Activated CD4-positive, alpha-beta T cell treated with anti-CD3 and anti-CD28 coated beads for 4 hours (primary cell): ENCODE measurements at places on chromosomes 7 and 10.

DNA sequence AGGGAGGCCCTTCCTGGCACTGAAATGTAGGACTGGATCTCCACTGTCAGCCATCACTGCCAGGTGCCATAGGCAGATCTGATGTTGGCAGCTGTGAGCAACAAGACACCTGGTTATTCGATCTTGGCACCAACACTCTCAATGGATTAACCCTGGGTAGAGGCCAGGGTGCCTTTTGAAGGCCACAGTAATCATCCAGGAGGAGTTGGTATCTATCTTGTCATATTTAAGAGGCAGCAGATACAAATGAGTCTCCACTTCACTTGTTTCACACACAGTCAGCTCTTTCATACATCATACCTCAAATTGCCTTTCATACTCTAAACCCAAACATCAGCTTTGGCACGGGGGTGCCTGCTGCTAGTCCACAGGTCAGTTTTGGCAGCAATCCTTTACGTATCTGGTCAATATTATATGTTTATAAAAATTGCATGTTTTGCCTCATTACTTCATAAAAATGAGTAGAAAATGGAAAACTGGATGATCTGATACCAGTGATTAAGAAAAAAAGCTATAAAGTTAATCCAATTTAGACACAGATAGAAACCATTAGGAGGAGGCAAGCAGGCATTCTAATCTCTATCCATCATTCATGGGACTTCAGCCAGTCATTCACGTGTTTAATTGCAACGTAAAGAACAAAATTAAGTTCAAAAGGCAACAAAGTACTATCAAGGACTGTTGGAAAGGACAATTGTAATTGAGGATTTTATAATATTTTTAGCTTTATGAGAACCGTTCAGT, 12.7 kb upstream of the CACUL1 start:
- no peak for DNase-seq

GRCh38 chr10:11510736-11511135, 100.7 kb downstream of the USP6NL start:
- no peak for DNase-seq

DNA sequence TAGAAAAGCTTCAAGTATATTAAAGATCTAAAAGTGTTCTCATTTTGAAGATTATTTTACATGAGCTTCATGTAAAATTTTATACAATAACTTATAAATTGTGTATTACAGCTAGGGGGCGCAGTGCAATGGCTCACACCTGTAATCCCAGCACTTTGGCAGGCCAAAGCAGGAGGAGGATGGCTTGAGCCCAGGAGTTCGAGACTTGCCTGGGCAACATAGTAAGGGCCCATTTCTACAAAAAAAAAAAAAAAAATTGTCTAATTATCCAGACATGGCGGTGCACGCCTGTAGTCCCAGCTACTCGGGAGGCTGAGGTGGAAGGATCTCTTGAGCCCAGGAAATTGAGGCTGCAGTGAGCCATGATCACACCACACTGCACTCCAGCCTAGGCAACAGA, 16.6 kb downstream of the ACBD5 start:
- DNase-seq, result peak; percentile 43

GRCh38 chr7:40763319-40764287, 628.8 kb downstream of the SUGCT start:
- no peak for DNase-seq

- DNase-seq, result no peak
Measured at GRCh38 chr10:118108194-118109026, 61.7 kb upstream of the RAB11FIP2 start.

DNA sequence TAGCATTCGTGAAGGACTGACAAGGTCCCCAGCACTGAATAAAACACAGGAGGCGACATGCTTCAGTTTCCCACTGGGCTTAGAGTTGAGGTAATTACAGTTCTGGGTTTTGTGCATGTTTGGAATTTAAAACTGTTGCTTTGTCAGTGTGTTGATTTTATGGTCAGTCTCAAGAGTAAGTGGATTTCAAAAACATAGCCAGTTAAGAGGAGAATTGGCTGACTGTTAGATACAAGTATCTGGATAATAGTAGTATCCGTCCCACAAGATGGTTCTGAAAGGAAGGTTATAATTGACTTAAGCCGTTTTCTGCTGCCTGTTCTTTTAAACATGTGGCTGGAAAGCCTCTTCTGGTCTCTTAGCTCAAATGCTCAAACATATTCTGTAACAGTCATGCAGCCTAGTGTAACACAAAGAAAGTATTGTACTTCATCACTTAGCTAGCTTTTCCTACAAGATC, 170.9 kb downstream of the POLR1F start:
- DNase-seq, result no peak

GRCh38 chr10:122249991-122250750, 20.9 kb upstream of the BTBD16 start:
- DNase-seq, result no peak

- DNase-seq, result no peak
Measured at GRCh38 chr7:57216340-57216739, 84.1 kb upstream of the ZNF479 start.

GRCh38 chr10:126430512-126430911, 42.2 kb upstream of the ADAM12 start:
- DNase-seq, result no peak

DNA sequence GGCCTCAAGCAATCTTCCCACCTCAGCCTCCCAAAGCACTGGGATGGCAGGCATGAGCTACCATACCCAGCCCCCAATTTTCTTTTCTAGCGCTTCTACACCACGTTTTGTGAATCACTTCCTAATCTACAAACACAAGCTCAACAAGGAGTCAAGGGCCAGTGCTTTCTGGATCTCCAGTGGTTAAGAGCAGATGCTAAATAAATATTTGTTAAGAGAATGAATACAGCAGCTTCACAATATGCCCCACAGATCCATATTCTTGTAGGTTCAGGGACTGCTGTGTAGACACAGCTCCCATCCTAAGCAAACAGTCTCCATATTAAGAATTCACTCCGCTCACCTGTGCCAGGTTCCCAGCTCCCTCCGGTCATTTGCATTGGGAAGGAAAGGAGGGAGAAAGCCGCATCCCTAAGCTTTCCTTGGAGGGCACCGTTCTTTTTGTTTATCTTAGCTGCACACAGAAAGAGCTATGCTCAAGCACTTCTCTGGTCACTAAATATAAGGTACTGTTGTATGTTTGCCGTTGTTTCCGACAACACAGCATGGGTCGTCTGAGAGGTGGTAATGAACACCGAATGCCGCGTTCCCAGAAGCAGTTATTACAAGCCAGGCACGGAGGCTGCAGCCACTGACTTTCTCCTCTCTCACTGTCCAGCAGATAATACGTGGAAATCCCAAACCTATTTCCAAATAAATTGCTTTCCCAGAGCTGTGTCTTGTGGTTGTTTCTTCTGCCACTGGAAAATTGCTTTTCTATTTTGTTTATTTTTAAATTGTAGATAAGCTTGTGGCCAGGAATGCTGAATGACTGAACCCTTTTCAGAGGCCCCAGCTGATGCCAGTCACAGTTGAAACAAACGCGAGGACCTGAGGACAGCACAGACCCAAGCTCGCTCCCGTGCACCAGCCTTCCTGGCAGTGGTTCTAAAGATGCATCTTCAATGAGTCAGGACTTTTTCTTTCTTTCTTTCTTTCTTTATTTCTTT, 217.1 kb downstream of the PRPF18 start:
- no peak for DNase-seq

- DNase-seq, result no peak
Measured at GRCh38 chr10:74394416-74394969, 243.5 kb downstream of the ADK start.

GRCh38 chr10:6465437-6465836, 114.6 kb downstream of the PRKCQ start:
- DNase-seq, result no peak

- no peak for DNase-seq
Measured at GRCh38 chr7:538764-539685, 19.4 kb upstream of the PDGFA start.

GRCh38 chr7:113000316-113001020, 86.2 kb downstream of the GPR85 start:
- DNase-seq, result no peak

DNA sequence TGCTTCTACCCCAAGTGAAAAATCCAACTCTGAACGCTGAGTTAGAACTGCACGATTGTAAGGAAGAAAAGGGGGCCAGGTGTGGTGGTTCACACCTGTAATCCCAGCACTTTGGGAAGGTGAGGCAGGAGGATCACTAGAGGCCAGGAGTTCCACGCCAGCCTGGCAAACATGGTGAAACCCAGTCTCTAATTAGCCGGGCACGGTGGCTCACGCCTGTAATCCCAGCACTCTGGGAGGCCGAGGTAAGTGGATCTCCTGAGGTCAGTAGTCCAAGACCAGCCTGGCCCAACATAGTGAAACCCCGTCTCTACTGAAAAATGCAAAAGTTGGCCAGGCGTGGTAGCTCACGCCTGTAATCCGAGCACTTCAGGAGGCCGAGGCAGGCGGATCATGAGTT, 9.0 kb downstream of the GUSB start:
- DNase-seq, result no peak

DNA sequence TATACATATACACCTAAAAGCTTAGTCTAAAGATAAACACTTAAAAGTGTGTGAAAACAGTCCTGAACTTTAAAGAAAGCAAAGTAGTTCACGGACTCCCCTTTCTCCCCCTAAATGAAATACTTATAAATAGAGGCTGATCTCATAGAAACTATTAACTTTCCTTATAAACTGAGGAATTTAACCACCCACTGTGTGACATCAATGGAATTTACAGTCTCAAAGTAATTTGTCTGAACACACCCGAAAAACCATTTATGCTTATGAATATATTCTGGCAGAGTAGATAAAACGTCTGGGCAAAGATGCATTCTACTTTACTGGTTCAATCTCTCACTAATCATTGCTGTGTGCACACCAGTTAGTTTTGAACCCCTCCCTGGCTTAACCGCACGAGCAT, 181.8 kb upstream of the DGKB start:
- no peak for DNase-seq

- peak; percentile 60 for DNase-seq
Measured at GRCh38 chr10:12181065-12181775, 14.5 kb downstream of the NUDT5 start.

GRCh38 chr7:157402911-157403534, 66.2 kb downstream of the DNAJB6 start:
- DNase-seq, result no peak

- DNase-seq, result no peak
Measured at GRCh38 chr7:54090652-54091213, 451.4 kb upstream of the VSTM2A start.

- DNase-seq, result no peak
Measured at GRCh38 chr10:88374392-88375175, 208.5 kb downstream of the RNLS start.

- DNase-seq, result no peak
Measured at GRCh38 chr10:89214566-89215165, 7.5 kb upstream of the CH25H start.

GRCh38 chr10:77168861-77169260, 468.7 kb downstream of the KCNMA1 start:
- DNase-seq, result no peak

DNA sequence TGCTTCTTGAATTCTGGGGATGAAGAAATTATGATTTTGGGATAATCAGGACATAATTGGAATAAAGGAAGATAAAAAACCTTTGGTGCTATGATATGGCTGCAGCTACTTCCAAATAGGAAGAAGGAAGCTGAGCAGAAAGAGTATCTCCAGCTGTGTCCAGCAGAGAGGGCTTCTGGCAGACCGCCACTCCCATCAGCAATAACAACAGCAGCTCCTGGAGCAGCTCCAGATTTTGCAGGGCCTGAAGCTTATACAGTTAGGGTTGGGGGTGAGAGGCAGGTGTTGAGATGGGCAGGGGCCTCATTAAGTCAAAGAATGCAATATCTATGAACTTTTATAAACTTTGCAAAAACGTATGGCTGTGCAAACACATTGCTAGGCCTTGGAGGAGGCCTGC, 62.3 kb downstream of the C10orf120 start:
- no peak for DNase-seq

GRCh38 chr10:126997801-126998590, 92.8 kb downstream of the DOCK1 start:
- no peak for DNase-seq

DNA sequence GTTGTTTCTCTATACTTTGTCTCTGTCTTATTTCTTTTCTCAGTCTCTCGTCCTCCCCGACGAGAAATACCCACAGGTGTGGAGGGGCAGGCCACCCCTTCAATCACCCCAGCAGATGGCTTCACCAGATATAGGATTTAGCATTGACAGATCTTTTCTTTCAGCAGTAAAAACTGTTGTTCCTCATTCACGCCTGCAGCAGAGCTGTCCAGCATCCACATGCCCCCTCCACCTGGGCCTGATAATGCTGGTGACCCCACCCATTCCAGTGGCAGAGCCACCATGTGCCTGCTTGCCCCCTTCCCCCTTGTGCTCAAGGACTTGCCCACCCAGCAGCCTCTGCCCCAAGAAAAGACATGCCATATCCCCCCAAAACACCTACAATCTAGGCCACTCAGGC, 15.5 kb downstream of the FRG2B start:
- no peak for DNase-seq

DNA sequence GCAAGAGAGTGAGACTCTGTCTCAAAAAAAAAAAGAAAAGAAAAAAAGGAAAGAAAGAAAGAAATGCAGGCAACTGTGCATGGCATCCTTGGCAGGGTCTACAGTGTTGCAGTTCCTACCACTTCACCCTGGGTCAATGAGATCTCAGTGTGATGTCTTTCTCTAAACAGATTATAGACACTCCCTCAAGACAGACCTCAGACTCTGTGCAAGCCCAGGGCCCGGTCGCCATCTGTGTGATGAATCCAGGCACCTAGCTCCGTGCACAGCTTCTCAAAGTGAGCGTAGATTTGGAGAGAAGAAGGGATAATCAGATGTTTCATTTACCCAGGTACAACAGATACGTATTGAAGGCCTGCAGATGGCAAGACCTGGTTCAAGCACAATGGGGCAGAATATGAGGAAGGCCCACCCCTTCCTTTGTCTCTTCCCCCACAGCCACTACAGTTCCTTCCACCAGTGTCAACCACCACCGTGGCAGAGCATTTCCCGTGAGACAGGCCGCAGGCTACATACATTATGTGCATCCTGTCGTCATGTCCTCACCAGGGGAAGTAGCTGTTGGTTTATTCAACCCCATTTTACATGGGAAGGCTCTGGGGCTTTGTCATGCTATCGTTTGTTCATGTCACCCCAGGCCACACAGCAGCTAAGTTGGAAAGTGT, 471.7 kb upstream of the GALNT17 start:
- DNase-seq, result peak; percentile 7
